ENCODE measurements at places on chromosomes 6 and 20.

GRCh38 chr6:27545271-27546046, 72.6 kb upstream of the ZNF184 start:
- DNase-seq = no peak

- DNase-seq = peak; percentile 86
These were observed 5.7 kb upstream of the DDX43 start for GRCh38 chr6:73388800-73389512.

GRCh38 chr6:130666786-130667185, 160.4 kb upstream of the SMLR1 start:
- DNase-seq = no peak

- no peak for DNase-seq
These were observed 80.3 kb upstream of the HMGCLL1 start for GRCh38 chr6:55659304-55659703.

- DNase-seq = no peak
These were observed 138.7 kb upstream of the THEMIS start for GRCh38 chr6:128039543-128039942.

DNA sequence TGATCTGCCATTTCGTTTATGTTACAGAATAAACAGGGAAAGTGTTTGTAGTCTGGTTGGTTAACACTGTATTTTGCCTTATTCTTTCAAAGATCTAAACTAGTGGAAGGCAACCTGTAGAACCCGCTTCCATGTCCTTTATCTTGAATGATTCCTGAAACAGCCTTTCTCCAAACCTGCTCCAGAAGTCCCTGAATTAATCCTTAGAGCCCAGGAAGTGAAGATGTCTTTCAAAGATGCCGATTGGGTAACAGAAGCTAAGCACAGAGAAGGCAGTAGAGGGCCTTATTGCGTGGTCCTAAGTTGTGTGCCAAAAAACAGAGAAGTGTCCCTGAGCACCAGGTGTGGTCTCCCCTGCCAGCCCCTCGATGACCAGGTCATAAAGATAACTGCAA, 19.2 kb upstream of the ZSCAN16 start:
- DNase-seq = peak; percentile 28

DNA sequence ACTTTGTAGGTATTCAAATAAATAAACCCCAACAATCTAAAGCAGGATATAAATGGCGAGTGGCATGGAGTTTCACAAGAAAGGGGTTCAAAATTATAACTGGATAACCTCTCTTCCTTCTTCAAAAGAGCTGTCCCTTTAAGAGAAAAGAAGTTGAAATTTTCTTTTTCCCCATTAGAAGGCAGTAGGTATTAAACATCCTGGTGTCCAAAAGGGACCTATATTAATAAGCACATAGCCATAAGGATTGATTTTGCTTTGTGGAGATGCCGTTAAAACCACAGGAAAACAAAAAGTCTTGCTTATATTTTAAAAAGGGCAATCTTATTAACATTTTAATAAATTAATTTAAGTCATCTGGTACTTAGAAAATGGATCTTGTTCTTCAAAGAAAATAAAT, 76.5 kb downstream of the LYRM4 start:
- no peak for DNase-seq

DNA sequence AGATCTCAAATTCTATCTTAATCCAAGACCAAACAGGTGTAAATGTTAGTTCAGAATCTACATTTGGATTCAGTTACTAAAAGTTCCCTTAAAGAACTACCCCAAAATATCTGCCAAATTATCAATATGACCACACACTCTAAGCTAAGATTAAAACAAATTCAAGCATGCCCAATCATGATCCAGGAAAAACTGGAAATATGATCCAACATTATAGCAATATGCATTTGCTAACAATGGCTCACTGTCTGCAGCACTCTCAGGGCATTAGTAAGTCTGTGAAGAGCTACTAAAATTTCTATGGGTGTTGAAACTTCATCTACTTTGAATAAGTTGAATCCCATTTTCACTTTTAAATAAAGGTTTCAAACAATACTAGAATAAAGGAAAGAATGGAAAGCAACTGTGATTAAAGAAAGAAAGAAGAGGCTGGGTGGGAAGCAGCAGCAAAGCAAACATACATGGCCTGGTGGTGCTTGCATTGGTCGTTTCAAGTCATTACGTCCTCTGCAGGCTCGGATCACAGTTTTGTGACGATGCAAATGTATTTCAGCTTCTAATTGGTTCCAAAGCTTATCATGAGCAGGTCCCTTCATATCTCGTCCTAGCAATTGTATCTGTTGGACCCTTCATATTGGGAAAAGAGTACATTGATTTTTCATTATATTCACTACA, 29.2 kb downstream of the GOPC start:
- DNase-seq = no peak

DNA sequence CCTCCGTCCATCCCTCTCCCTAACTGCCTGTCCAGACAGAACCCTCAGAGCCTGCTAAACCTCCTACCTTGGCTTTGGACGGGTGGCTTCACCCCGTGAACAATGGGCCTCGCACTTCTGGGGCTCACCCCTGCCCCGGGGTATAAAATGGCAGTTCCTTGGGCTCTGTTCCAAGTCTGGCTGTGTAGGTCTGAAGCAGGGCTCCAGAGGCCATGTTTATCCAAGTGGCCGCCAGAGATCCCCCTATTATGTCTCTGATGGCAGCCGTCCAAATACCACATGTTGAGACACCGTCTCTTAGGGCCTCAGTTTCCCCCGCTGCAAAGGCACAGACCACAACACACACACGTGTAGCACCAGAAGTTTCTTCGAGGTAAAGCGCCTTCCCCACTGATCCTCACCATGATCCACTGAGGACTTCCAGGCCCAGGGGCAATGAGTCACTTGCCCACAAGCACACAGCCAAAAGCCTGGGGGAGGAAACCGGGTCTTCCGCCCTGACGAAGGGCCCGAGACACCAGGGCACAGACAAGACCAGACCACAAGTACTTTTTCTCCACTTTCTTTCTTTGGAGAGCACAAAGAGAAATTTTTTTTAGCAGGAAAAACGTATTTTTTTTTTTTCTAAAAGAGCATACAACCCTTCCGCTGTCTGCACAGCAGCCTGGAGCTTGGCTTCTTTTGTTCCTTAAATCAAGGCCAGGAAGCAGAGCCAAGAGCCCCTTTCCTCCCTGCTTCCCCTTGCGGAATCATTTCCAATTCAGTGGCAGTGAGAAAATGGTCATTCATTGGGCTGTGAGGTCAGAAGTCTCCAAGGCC, 11.8 kb downstream of the CPNE5 start:
- DNase-seq = peak; percentile 76

DNA sequence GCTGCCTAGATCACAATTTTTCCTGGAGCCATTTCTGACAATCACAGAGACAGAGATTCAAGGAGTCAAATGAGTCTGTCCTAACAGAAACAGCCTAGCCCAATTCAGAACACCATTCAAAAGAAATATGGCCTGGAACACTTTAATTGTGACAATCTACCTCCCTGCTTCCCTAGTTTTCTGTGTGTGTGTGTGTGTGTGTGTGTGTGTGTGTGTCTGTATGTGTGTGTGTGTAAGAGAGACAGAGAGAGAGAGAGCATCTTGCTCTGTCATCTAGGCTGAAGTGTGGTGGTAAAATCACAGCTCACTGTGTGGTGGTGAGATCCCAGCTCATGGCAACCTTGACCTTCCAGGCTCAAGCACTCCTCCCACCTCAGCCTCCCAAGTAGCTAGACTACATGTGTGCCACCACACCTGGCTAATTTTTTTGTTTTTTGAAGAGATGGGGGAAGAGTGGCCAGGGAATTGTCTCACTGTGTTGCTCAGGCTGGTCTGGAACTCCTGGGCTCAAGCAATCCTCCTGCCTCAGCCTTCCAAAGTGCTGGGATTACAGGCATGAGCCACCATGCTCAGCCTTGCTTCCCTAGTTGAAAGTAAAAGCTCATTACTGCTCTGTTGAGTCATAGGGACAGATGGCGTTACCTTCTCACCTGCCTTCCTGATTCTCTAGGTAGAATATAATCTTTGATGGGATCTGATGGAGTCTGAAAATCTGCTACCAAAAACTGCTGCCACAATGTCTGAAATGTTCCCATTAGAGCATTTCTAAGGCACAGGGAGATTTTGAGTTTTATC, 89.6 kb upstream of the BEND6 start:
- no peak for DNase-seq
